ENCODE measurements at places on chromosomes 6 and 20.

GRCh38 chr6:129432738-129433137 is 277.2 kb downstream of the ARHGAP18 start:
- no peak for DNase-seq

GRCh38 chr20:34047917-34048316 is 54.2 kb downstream of the RALY start:
- no peak for DNase-seq

- DNase-seq: no peak
These were observed 4.9 kb upstream of the TMEM242 start for GRCh38 chr6:157328108-157328692.

DNA sequence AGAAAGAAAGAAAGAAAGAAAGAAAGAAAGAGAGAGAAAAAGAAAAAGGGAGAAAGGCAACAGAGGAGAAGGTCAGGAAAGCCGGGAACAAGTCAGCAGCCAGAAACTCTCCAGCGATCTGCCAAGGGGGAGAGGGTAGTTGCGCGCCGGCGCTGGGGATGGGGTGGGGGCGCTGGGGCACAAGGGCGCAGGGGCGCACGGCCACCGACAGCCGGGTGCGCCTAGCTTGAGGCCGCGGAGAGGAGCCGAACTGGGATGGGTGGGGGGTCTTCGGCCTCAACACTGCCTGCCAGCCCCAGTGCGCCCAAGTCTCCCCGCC is 533 bp upstream of the RSPO3 start:
- no peak for DNase-seq

GRCh38 chr6:37036146-37036545 is 30.7 kb downstream of the FGD2 start:
- DNase-seq: no peak

DNA sequence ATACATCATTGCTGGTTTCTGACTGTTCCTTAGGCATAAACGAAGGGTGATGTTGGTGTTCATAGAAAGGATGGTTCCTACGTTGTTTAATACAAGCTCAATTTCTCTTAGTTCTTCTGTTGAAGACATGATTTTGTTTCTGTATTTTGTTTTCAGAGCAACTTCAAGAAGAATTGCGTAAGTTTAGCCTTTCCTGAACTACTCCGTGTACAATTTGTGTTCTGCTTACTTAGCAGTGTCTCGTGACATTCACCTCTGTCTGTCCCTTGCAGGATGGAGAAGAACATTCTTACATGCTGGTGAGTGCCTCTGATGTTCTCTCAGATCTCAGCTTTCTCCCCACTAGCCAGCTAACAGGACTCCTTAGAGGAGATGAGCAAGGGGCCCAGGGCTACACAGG is 7.6 kb downstream of the BTN2A2 start:
- peak; percentile 27 for DNase-seq

DNA sequence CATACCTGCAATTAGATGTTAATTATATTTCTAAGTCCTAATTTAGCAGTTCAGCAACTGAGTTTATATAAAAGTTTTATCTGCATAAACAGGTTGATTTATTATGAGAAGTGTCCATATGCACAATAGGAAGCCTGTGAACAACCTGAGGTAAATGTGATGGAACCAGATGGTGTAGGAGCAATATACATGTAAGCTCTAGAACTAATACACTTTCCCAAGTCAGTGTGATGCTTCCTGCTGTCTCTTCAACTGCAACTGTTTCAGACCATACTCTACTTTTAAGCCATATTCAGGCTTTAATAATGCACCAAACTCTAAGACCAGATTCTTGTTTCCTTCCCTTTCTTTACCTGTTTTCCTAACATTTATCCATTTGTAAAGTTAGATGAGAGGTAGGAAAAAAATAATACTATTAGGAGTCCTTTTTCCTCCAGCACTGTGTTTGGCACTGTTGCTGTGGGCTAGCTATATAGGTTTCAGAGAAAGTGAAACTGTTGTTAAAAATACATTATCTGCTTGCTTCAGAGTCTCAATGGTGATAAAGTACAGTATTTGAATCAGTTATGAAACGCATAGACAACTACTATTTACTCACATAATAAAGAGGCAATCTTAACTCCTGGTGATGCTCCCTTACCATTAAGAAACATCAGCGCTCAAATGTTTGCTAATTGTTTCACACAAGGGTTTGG is 1009.3 kb downstream of the GRIK2 start:
- DNase-seq: no peak

Data from inflammatory macrophage treated with lipopolysaccharide for 4 hours (primary cell).